ENCODE measurements at places on chromosomes 11 and 22.

GRCh38 chr11:112977755-112978154, 16.5 kb downstream of the NCAM1 start:
- DNase-seq, result no peak

- no peak for DNase-seq
Measured at GRCh38 chr22:33897448-33897835, 22.8 kb downstream of the LARGE1 start.

DNA sequence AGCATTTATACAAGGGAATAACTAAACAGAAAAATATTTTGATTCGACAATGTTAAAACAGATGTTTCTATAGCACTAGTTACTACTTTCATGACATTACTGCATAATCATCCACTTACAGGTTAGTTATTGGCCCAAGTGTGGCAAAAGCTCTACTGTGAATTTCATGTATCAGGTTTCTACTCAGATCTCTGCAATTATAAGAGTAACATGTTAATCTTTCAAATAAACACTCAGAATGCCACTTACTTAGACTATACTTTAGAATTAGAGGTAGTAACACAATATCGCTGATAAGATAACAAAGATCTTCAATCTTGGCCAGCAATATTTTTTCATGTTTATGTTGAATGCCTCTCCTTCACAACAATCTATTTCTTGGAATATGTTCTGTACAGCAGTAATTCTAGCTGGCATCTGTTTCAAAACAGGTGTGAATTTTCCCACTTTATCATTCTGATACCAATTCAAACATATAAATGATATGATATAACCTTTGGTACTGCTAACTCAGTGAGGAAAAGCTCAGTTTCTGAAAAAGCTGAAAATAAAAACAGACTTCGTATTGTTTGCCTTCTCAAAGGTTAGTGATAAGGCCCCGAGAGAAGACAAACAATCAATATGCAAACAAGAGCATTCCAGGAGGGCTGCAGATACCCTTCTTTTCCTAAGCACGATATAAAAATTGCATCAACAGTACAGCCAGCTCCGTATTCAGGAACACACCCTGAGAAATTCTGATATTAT, 11.0 kb upstream of the CCDC34 start:
- no peak for DNase-seq

DNA sequence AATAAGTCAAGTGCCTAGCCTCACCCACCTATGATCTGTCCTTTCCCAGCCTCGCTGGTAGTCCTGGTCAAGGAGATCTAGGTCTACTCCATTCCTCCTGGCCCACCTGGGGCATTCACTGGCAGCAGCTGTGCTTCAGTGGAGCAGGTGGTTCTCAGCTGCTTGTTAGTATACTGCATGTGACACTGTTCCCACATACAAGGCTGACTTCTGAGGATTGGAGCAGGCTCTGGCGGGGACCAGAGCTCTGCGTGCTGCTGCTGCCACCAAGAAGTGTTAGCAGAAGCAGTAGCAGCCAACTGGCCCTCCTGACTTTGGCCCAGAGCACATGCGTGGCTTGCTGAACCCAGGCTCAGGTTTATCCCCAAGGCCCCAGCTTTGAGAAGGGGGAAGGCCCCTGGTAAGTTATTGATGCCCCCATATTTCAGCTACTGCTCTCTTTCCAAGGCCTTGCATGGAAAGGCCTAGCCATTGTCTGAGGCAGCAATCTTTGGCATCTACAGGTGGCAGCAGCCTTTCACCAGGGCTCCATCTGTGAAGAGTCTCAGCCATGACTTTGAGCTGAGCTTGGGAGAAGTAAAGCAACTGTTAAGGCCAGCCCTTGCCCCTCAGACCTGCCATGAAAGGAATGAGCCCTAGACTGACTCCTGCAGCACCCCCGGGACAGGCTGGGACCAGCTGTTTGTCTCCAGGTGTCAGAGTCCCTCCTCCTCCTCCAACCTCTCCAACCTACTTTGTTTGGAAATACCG, 26.5 kb downstream of the ARHGAP1 start:
- no peak for DNase-seq

GRCh38 chr11:19683141-19683805, 29.4 kb upstream of the NAV2 start:
- DNase-seq, result no peak

GRCh38 chr11:99452075-99452474, 431.3 kb downstream of the CNTN5 start:
- DNase-seq, result no peak

DNA sequence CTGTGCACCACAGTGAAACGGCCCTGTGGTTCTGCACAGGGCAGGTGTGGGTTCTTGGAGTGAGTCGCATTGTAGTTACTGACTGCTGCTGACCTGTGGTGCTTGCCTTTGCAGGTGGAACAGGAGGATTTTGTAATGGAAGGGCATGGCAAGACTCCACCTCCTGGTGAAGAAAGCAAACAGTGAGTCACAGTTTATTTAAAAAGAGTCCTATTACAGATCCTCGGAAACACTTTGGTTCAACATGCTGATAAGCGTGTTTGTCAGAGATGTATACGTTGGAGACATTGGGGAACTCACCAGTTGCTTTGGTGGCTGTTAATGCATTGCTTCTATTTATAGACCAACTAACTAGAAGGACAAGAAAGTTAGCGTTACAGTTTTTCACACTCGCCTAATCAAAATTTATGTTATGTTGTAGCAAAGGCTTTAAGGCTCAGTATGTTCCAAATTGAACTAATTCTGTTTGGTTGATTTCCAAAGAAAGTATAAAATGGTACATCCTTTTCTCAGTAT, 21.7 kb upstream of the TNRC6B start:
- DNase-seq, result no peak

DNA sequence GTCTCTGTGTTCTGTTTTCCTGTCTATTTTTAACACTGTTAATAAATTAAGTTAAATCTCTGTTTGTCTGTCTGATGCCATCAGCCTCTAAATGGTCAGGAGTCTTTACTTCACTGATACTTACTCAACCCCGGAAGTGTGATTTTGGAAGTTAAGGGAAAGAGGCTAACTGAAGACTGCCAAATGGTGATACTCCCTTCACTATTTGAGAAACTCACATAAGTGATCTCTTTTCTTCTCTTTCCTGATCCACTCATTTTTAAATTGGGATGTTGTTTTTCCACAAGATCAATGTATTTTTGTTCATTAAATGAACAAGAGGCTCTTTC, 389 bp upstream of the CASP12 start:
- no peak for DNase-seq

DNA sequence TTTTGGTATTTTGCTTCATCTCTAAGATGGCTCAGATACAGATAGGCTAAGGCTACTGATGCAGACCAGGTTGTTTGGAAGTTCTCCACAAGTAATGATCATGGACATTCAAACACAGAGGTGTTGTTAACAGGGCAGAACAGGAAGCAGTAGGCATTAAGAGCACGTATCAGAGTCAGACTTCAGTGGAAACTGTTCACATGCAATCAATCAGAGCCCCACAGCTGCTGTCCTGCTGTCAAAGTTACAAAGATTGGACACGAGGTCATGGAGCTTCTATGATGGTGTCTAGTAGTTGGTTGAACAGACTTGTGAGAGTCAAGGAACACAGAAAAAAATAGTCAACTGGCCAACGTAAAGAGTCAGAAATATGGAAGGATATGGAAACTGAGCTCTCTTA, 19.8 kb downstream of the OR10D3 start:
- no peak for DNase-seq

DNA sequence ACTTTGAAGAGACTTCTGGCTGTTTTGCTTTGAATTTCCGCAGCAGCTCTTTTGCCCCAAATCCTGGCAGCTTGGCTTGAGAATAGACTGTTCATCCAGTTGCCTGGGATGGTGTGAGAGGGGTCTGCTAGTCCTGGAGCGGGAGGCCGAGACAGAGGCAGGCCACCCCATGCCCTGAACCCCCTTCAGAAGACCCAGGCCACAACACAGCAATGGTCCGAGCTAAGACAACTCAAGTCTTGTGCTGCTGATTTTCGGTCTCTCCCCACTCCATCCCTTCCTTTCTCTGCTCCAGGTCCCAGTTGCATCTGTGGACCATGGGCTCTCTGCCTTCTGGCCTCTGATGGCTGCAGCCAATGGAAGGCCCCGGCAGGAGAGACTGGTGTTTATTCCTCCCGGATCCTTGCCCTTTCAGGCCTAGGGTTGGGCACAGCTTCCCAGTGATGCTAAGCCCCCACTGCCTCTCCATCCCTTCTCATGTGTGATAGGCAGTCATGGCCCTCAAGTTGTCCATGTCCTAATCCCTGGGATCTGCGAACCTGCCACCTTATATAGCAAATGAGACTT, 31.9 kb upstream of the TP53I11 start:
- DNase-seq, result no peak

- no peak for DNase-seq
Measured at GRCh38 chr11:135027461-135027860, 615.4 kb upstream of the B3GAT1 start.

GRCh38 chr11:16093889-16094653, 262.3 kb downstream of the SOX6 start:
- no peak for DNase-seq

- no peak for DNase-seq
Measured at GRCh38 chr11:60905047-60905446, 1.3 kb downstream of the PRPF19 start.

DNA sequence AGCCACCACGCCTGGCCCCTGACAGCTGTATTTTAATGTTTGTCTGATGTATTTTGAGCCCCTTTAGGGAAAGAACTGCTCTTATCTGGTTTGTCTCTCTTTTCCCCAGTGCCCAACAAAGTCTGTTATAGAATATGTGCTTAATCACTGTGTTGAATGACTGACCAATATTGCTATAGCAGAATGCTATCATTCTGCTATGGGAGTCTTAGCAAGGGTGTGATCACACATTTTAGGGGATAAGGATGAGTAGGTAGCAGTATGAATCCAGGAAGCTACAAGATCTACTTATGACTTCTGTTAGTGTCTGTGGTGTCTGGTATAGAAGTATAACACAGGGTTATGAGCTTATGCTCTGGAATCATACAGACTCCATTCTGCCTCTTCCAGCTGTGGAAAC, 117.5 kb upstream of the RRM1 start:
- no peak for DNase-seq

DNA sequence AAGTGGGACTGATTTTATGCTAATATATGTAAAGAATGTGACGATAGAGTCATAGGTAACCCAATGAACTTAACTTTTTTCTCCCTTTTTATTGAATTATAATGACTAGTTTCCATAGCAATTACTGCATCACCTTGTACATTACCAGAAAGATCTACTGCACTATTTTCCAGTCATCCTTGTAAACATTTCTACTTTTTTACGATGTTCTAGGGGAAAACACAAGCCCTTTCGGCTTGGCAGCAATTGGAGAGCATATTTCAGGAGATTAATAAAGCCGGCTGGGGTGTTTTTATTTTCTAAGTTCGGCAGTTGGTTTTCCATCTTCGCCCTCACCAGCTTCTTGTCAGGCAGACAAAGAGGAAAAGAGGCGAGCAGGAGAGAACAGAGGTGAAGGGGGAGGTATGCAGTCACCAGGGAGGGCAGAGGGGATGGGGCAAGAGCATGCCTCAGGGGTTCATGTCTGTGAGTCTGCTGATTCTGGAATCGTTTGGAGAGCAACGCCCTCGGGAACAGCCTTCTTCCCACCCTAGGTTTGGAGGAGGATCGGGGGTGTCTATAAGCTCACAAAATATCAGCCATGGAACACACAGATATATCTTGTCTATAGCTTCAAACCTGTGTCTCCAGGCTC, 476.4 kb downstream of the MIAT start:
- DNase-seq, result no peak

DNA sequence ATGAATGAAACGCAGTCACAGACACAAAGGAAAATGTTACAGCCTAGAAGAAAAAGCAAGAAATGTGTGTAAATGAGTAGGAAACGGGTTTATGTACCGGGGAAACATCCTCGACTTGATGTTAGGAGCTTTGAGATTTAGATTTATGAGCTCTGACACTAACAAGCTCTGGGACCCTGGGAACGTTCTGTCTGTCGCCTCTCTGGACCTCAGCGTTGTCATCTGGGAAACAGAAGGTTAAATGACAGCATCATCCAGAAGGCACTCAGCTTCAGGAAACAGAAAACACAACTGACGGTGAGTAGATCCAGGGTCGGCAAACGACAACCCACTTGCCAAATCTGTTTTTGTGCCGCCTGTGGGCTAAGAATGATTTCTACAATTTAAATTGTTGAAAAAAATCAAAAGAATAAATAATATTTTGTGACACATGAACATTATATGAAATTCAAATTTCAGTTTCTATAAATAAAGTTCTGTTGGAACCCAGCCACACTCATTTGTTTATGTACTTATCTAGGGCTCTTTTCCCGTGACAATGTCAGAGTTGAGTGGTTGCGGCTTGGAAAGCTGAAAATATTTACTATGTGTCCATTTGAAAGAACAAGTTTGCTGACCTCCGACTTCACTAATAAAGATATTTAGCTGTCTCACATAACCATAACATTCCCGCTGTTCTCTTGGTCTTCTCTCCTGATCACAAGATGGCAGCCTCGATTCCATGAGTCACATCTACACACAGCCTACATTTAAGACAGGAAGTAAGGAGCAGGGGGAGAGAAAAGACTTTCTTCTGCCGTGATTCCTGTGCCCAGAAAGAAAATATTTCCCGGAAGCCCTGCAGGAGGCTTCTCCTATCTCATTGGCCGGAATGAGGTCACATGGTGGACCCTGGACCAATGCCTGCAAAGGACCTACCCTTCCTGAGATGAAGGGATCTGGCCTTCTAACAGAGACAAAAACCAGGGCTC, 47.1 kb upstream of the SYT13 start:
- no peak for DNase-seq

DNA sequence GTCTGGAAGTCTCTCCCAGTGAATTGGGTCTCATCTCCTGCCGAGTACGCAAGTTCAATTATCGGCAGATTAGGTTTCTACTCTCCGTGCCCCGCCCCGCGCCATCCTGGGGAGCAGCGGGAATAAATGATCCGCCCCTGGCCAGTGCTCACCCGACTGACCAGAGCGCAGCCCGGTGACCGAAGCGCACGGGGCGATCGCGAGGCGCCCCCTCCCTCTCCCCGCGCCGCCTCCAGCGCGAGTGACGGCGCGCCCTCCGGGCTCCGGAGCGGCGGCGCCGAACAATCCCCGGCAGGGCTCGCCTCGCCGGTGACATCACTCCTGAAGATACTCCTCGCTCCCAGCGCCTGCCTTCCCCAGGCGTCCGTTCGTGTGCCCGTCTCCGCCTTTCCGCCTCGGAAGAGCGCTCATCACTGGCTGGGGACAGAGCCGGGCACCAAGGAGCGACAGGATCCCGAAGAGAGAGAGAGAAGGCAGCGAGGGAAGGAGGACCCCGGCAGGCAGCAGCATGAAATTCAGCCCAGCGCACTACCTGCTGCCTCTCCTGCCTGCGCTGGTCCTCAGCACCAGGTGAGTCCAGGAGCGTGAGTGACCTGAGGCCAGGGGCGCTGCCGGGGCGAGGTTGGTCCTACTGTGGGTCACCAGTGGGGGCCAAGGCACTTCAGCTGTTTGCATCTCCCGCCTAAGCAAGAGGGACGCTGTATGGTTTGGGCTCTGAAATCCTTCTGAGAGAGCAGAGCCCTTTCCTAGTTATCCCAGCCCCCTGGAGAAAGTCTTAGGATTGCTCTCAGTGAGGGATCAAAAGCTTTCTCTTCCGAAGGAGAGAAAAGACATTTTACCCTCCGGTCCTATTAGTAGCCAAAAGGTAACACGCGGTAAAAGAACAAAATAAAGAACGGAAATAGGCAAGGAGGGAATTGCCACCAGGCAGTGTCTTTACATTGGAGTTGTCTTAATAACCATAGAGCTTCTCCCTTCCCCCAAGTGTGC, at the start of gene LUZP2:
Gene LUZP2, plus strand, starts transcription at position 318 of the 990 bp plus-strand sequence.
- no peak for DNase-seq

- no peak for DNase-seq
Measured at GRCh38 chr22:39498368-39498767, 3.7 kb upstream of the MIEF1 start.

Measured in stimulated activated CD8-positive, alpha-beta memory T cell treated with anti-CD3 and anti-CD28 coated beads, Interleukin-7, amount 100 ng/mL, for 48 hours (primary cell).